ENCODE measurements at places on chromosomes 3 and 15. TPM values are rescaled to one million over a fixed set of nuclear protein-coding genes. Genes with fewer than 3 reads are reported as not detected.

Gene GCNT3
- polyA plus RNA-seq: not detected

Gene ARHGEF3
- polyA plus RNA-seq: 39.1 TPM

Gene FYCO1
- polyA plus RNA-seq: 3.3 TPM

Gene TGM4
- 0.06 TPM for polyA plus RNA-seq

Gene CLSTN2
- not detected for polyA plus RNA-seq

Gene ECE2
- not detected for polyA plus RNA-seq

Gene RAP2B
- polyA plus RNA-seq: 9.8 TPM

Gene ERC2
- polyA plus RNA-seq: not detected

Gene SLC2A2
- not detected for polyA plus RNA-seq

Gene TRIM42
- not detected for polyA plus RNA-seq

Gene CAMK1
- polyA plus RNA-seq: 0.65 TPM

Gene HIGD2B
- polyA plus RNA-seq: not detected

Gene ZNF80
- not detected for polyA plus RNA-seq

Gene STAB1
- not detected for polyA plus RNA-seq

Gene FYTTD1
- 65.5 TPM for polyA plus RNA-seq

Gene PHLDB2
- polyA plus RNA-seq: 1.4 TPM

Gene CCR3
- 0.15 TPM for polyA plus RNA-seq

Gene CADPS
- not detected for polyA plus RNA-seq

Gene EPHB3
- polyA plus RNA-seq: not detected

Gene MAPK6
- polyA plus RNA-seq: 5.8 TPM

Gene TMCO5A
- not detected for polyA plus RNA-seq

Gene ACOX2
- polyA plus RNA-seq: not detected

Gene TMEM212
- polyA plus RNA-seq: not detected

Gene FOXB1
- polyA plus RNA-seq: not detected

Gene HDGFL3
- polyA plus RNA-seq: 0.01 TPM

Gene FAM98B
- polyA plus RNA-seq: 2.1 TPM

Gene GHSR
- polyA plus RNA-seq: not detected

Gene RTP1
- polyA plus RNA-seq: not detected

Gene HRG
- not detected for polyA plus RNA-seq

Gene CCR9
- 6.3 TPM for polyA plus RNA-seq

Data from IgD-negative memory B cell (primary cell).